NCI-H524 treated with DMSO at 0.1 percent for 48 hours (cell line): ENCODE measurements at places on chromosomes 5 and 9.

DNA sequence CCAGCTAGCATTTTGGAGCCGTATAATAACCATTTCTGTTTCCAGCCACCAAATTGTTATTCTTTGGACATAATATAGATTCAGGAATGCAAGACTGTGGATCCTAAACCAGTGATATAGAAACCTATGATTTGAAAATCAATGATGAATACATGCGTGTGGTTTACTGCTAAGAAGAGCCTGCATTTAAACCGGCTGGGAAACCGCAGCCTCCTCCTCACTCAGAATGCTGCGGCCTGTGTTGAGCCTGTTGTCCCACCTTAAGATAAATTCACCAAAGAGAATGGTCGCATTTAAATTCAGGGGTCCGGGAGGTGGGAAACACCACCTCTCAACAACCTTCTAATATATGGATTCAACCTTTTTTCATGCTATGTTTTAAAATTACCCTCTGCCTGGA lies 148.0 kb downstream of the MEF2C start:
- no peak for DNase-seq

DNA sequence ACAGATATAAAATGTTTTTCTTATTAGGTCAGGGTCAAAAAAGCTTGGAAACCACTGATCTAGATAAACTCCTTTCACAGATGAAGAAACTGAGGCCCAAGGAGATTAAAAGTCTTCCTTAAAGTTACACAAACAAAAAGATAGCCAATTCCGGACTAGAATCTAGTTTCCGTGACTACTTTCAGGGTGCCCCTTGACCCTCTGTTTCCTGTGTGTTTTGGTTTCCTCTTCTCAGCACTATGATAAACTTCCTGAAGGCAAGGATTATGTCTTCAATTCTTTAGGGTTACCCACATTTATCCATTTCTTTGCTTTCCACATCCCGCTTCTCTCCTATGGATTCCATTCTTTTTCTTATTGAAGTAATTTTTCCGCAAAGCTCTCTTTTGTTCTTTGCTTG lies 83.1 kb downstream of the ADAMTS12 start:
- DNase-seq: no peak

DNA sequence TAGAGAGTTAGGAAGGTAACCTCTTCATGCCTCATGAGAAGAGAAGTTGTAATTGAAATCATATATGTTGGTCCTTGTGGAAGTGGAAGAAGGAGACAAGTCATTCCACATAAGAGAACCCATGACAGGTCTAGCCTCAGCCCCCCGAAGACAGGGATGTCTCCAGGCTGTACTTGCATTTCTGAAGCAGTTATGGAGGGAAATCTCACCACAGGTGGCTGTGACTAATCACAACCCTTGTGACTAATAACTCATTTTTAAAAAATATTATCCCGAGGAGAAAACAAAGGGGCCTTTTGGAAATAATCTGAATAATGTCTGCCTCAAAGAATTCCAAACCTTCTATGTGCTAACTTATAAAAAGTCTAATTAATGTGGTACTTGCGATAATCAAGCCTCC lies 262.1 kb upstream of the RPS23 start:
- no peak for DNase-seq

DNA sequence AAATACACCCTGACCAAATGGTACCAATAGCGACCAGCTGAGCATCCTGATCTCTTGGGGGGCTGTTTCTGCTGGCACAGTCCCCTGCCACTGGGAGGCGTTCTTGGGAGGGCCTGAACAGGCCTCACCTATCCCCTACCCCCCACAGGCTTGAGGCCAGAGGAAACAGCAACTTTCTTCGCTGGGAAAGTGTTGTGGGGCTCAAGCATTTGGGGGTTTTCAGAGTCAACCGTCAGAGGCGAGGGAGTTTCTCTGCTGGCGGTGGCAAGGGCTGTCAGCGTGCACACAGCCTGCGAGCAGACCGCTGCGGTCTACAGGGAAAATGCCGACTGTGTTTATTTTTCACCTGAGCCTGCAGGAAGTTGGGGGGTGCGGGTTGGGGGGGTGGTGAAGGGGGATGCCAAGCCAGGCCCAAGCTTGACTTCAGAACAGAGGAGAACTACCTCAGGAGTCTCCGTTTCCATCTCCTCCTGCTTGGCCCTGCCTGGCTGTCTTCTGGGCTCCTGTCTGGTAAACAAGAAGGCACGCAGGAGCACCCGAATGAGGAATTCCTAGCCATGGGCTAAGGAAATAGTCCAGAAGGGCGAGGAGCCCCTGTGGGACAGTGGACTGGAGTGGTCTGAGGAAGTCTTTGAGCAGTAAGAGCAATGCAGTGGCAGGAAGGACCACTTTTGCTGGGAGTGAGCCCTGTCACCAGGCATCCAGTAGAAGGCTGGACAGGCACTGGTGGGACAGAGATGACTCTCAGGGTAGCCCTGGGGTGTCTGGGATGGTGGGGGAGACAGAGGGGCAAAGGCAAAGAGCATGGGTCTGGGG lies 18.1 kb downstream of the TCF7 start:
- no peak for DNase-seq

GRCh38 chr9:109593612-109594011 lies 95.5 kb upstream of the PTPN3 start:
- no peak for DNase-seq

DNA sequence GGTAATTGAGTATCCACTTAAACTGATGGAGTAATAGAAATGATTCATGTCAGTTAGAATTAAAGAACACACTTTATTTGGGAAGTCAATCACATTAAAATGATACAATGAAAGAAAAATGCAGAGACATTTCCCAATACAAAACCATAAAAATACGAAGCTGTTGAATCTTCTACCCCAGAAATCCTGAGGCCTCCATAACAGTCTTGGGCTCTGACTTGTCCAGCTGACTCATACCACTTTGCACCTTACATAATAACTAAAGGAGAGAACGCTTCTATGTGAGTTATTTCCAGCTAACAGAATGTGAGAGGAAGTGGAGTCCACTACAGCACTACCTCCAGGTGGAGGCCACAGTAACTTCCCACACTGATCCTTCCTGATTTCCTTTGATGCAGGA lies 305.0 kb downstream of the MRPS30 start:
- DNase-seq: no peak

DNA sequence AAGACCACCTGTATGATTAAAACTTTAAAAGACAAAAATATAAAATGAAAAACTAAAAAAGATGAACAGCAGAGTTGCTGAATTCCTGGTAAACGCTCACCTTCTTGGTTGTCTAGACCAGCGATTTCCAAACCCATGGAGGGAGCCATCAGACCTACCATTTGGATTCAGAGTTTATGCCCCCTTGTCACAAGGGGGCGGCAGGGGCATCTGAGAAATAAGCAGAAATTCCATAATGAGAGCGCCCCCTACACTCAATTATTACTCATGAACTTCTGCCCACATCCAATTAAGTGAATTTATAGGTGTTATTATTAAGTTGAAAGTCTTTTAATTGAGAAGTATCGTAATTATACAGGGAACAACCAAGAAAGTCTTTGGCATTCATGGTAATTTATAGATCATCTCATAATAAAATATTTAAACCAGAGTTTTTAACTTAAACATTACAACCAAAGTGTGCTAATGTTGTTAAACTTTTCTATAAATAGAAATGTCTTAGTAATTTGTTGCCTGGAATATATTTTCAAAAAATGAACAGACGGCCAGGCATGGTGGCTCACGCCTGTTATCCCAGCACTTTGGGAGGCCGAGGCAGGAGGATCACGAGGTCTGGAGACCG lies 35.2 kb upstream of the SPATA31C2 start:
- peak; percentile 8 for DNase-seq

DNA sequence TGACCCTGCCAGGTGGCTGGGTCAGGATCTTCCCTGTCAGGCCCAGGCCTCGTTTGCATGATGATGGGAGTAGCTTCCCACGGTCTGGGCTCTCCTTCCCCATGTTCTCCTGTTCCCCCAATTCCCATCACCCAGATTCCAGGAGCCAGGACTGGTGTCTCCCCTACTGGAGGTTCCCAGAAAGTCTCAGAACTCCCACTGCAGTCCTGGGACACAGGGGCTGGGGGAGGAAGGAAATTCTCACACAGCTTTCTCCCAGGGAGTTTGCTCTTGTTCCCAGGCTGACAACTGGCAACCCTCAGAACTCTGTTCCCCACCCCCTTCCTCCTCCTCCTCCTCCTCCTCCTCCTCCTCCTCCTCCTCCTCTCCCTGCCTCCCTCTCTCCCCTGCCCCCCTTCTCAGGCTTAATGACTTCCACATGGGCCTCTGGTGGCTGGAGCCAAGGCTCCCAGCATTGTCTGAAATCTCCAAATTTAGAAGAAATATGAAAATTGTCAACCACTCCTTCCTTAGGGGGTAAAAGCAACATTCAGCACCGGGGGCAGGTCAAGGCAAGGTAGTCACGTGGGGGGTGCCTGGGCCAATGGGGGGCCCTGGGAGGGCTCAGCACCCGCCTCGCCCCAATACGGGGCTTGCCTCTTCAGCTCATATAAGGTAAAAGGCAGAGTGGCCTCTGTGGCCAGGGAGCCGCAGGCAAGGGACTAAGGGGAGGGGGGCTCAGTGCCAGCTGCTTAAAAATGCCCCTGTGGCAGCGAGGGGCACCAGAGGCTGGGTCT lies 27.3 kb upstream of the IL17B start:
- no peak for DNase-seq

DNA sequence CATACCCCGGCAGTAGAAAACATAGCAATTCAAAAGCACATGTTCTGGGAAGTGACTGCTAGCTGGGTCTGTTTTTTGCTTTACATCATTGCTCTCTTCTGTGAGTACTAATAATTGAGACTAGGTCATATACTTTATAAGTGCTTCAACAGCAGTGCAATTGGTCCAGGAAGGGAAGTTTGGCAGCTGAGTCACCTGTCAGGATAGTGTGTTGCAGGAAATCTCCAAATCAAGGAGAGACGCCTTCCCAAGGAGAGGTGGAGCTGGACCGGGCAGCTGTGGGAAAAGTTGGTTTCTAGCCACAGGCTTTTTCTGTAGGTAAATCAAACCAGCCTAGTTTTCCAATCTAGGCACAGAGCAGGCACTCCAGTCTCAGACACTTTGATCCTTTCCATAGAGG lies 330.1 kb downstream of the ENC1 start:
- no peak for DNase-seq

DNA sequence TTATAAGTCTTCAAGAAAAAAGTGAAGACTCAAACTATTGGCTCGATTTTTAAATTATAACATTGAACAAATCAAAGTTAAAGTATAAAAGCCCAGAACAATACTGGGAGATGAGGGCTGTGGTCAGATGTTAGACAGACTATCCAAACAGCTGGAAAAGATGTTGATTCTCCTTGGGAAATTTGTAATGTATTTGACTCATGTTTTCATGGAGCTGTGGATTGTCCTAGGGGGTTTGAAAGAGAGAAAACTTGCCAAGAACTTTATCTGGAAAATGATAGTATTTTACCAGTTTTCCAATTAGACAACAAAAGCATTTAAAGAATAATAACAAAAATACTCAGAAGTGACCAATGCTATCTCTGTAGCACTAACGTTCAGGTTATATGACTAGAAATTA lies 339.2 kb downstream of the ARL15 start:
- DNase-seq: no peak

DNA sequence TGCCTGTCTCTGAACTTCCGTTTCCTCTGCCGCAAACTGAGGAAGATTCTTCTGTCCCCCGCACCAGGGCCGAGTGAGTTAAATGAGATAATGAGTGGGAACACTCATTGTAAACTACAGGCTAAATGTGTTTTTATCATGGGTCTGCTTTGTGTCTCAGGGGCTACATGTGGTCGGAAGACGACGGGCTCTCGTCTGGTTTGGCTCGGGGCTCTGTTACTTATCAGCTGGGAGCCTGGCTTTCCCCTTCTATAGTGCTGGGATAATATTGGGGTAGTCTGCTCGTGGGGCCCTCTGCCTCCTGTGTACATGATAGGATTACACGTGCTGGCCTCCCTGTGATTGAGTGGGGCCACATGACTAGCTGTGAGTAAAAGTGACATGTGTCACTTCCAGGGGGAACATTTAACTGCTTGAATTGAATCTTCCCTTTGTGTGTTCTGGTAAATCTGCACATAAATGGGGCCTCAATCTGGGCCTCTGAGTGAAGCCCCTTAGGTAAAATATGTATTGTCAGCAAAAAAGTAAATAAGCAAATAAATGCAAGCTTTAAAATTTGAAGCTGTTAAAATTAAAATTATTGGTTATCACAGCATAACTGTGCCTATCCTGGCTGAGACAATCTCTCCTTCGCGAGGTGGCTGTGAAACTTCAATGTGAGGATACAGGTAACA lies 86.9 kb upstream of the SH3PXD2B start:
- DNase-seq: no peak

GRCh38 chr9:135039916-135040645 lies 47.4 kb upstream of the OLFM1 start:
- no peak for DNase-seq

- DNase-seq: no peak
These were observed 556.0 kb downstream of the EBF1 start for GRCh38 chr5:158543539-158544387.

- no peak for DNase-seq
These were observed 17.1 kb upstream of the CDC23 start for GRCh38 chr5:138230261-138230660.

DNA sequence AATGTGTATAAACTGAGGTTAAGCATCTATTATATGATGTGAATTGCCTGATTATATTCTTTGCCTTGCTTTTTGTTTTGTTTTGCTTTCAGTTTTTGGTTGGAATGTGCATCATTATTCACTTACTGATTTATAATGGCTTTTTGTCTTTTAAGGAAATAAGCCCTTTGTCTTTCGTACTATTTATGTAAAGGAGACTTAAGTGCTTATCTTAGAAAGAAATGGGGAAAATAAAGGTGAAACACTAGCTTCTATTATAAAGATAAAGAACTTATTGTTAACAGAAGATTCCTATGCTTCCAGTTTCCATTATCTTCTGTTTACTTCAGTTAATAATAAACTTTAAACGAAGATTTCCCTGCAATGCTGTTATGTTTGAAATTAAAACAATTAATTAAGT lies 23.3 kb downstream of the COX7C start:
- DNase-seq: no peak

- no peak for DNase-seq
These were observed 58.4 kb downstream of the TEX10 start for GRCh38 chr9:100294341-100294740.

GRCh38 chr9:21634951-21635350 lies 152.8 kb upstream of the IFNE start:
- DNase-seq: no peak

DNA sequence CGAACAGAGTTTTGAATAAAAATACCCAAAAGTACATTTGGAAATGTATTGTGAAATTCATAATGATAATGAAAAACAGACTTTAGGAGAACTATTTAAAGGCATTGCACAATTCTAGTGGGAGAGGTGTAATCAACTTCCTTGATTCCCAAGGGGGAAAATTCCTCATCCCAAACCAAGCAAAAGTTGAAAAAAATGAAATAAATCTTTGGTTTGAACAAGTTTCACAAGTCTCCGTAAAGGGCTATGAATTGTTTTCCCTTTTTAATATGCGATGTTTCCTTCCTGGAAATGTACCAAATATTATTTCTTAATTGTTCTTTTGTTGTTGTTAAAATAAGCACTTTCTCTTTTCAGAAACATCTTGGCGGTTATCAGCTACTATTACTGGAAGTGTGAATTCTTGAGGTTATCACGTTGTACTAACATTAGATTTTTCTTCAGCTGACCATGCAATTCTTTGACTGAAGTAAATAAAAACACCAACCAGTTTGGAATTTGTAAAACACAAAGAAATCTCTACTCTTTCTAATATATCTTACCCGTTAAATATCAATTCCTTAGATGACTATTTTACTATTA lies 59.3 kb downstream of the SVEP1 start:
- no peak for DNase-seq
